ENCODE measurements at places on chromosomes 13 and 19. TPM values are rescaled to one million over a fixed set of nuclear protein-coding genes. Genes with fewer than 3 reads are reported as not detected.

Gene IL4I1
- polyA plus RNA-seq: not detected

Gene ZNF471
- 0.83 TPM for polyA plus RNA-seq

Gene ZNF546
- 6.6 TPM for polyA plus RNA-seq

Gene ZNF235
- polyA plus RNA-seq: 5.7 TPM

Gene ZNF610
- 15.7 TPM for polyA plus RNA-seq

- no peak for DNase-seq
Observed at GRCh38 chr19:2306971-2307370, 983 bp downstream of the LINGO3 start.

DNA sequence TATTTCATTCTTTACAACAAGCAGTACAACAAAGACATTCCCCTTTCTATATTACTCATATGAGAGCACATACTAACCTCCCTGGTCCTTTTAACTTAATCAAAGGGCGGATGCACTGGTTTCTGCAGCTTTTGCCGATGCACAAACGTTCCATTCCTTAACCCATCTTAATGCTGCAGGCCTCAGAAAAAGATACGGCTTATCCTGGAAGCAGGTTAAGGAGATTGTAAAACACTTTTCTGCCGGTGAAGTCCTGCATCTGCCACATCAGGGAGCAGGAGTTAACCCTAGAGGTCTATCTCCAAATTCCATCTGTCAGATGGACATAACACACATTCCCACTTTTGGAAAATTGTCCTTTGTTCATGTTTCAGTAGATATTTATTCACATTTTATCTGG lies 11.5 kb upstream of the ZNF814 start:
- no peak for DNase-seq

DNA sequence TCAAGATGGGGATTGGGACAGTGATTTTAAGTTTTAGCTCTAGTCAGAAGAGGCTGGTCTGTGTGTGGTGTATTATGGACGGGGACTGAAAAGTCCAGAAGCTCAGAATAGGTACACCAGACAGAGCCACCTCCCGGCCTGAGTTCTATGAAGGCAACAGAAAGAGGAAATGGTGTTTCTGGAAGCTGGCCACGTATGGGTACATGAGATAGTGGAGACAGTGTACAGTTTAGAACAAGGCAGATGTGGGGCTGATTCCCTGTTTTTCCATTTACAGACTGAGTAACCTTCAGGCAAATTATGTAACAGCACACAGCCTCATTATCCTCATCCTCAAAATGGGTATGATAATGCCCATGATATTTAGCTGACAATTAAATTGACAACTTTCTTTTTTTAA lies 1.3 kb downstream of the ZNF175 start:
- peak; percentile 18 for DNase-seq

GRCh38 chr13:95360464-95361097 lies 59.3 kb upstream of the ABCC4 start:
- DNase-seq: no peak

GRCh38 chr13:68748038-68748437 lies 1359.6 kb upstream of the ATXN8OS start:
- DNase-seq: no peak

DNA sequence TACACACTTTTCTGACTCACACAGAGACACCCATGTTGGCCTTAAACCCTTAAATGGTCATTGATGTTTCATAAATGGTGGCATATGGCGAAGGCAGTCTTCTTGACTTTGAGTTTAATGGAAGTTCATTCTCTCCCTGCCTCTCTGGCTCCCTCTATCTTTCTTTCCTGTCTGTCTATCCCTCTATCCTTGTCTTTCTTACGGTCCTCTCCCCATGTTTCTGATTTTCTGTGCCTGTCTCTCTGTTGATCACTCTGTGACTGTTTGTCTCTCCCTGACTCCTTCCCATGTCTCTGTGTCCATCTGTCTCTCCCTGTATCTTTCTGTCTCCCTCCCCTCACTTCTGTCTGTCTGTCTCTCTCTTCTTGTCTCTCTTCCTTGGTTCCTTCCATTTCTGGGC lies 43.2 kb upstream of the SHKBP1 start:
- DNase-seq: no peak

DNA sequence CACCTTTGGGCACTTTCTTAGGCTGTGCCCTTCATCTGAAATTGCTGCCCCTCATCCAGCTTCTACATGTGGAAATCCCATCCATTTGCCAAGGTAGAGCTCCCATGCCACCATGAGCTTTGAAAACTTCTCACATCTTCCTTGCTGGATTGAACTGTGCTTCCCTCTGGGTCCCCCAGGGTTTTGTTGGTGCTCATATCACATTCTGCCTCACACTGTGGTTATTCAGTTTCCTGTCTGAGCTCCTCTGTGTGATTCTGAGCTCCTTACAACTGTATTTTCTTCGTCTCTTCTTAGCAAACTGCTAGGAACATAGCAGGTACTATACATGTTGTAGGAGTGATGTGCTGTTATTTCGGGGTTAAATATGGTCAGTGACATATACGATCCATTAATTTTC lies 74.9 kb upstream of the KL start:
- DNase-seq: no peak

DNA sequence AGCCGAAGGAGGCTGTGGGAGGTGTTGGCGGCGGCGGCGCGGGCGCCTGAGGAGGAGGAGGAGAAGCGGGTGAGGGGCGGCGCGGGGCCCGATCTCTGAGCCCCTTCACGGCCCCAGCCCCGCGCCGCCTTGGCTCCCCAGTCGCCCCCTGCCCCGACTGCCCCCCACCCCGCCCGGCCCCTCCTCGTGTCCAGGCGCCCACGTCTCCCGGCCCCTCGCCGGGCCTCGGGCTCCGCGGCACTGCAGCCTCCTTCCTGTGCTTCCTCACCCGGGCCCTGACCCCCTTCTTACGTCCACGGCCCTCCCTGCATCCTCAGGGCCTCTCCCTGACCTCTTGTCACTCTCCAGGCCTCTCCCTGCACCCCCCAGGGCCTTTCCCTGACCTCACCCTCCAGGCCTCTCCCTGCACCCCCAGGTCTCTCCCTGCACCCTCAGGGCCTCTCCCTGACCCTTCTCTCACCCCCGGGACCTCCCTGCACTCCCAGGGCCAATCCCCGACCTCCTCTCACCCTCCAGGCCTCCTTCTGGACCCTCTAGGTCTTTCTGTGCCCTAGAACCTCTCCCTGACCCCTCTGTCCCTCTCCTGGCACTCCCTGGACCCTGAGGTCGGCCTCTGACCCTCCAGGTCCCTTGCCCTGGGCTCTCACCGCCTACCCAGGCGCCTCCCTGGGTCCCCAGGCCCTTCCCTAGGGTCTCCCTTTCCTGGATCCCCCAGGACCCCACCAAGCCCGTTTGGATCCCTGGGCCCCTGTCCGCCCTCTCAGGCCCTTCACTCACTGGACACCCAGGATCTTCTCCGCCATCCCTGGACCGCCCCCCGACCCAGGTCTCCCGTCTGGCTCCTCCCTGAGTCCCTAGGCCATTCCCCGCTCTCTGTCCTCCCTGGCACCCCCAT lies 460 bp downstream of the KMT5C start:
- no peak for DNase-seq

- DNase-seq: no peak
Observed at GRCh38 chr13:24822640-24823039, 58.7 kb downstream of the RNF17 start.
